ENCODE measurements at places on chromosomes 2 and 18. TPM values are rescaled to one million over a fixed set of nuclear protein-coding genes. Genes with fewer than 3 reads are reported as not detected.

- no peaks in the 10 kb centered on the region for H3K4me1 ChIP-seq
- no peaks in the 10 kb centered on the region for H3K36me3 ChIP-seq
- no peak for DNase-seq
- H3K4me3 ChIP-seq: no peak overlapping the region
- H3K27me3 ChIP-seq: no peaks in the 10 kb centered on the region
Observed at GRCh38 chr2:151299920-151300539, 10.6 kb upstream of the NMI start.

Gene TCF23
- not detected for total RNA-seq

Gene C2orf81
- total RNA-seq: 1.6 TPM

Gene GAREM1
- total RNA-seq: 0.86 TPM

GRCh38 chr2:56465491-56465890 lies 281.7 kb downstream of the CCDC85A start:
- H3K27ac ChIP-seq: no peak overlapping the region
- H3K27me3 ChIP-seq: no peaks in the 10 kb centered on the region
- no peaks in the 10 kb centered on the region for H3K36me3 ChIP-seq

- H3K4me1 ChIP-seq: no peaks in the 10 kb centered on the region
- no peak overlapping the region for H3K27ac ChIP-seq
- H3K4me3 ChIP-seq: no peak overlapping the region
- H3K27me3 ChIP-seq: no peaks in the 10 kb centered on the region
- DNase-seq: no peak
Observed at GRCh38 chr18:44410740-44411139, 269.9 kb upstream of the SETBP1 start.

DNA sequence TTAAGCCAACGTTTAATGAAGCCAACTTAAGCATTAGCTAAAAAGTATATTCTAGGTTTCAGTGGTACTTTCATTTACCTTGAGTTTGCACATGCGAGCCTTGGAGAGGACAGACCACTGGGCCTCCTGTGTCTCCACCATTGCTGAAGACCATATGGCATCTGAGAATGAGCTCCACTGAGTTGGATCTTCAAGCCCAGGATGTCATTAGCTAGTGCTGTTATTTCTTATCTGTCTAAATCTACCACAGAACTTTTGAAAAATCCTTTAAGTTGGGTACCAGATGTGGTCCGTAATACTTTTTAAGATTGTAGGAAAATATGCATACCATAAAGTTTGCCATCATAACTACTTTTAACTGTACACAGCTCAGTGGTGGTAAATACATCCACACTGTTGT lies 161.8 kb downstream of the NCK2 start:
- no peaks in the 10 kb centered on the region for H3K27me3 ChIP-seq
- no peak overlapping the region for H3K4me3 ChIP-seq
- H3K27ac ChIP-seq: no peak overlapping the region
- no peaks in the 10 kb centered on the region for H3K4me1 ChIP-seq
- H3K36me3 ChIP-seq: no peaks in the 10 kb centered on the region

DNA sequence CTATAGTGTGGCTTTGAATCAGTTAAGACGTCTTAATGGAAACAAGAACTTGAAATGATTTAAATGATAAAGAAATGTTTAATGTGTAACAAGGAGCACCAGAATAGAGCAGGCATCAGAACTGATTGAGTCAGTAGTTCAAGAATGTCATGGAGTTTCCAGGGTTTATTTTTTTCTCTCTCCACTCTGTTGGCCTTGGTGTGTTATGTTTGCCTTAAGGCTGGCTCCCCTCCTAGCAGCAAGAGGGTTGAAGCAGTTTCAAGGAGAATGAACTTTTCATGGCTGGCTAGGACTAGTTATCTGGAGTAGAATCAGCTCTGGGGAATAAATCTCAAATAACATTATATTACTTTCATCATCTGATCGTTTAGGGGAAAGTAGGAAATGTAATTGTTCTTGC lies 13.4 kb upstream of the GLS start:
- H3K36me3 ChIP-seq: no peaks in the 10 kb centered on the region
- no peaks in the 10 kb centered on the region for H3K27me3 ChIP-seq
- no peak overlapping the region for H3K4me3 ChIP-seq
- no peaks in the 10 kb centered on the region for H3K4me1 ChIP-seq
- DNase-seq: no peak

GRCh38 chr2:168992591-168993349 lies 38.4 kb downstream of the ABCB11 start:
- no peaks in the 10 kb centered on the region for H3K27me3 ChIP-seq
- H3K27ac ChIP-seq: no peak overlapping the region

Gene SMYD5
- total RNA-seq: 47.1 TPM

Gene ICOS
- total RNA-seq: not detected

Gene C1QL2
- total RNA-seq: not detected

- no peaks in the 10 kb centered on the region for H3K36me3 ChIP-seq
- no peaks in the 10 kb centered on the region for H3K27me3 ChIP-seq
- no peak overlapping the region for H3K4me3 ChIP-seq
- no peak for DNase-seq
- no peaks in the 10 kb centered on the region for H3K4me1 ChIP-seq
- no peak overlapping the region for H3K27ac ChIP-seq
Observed at GRCh38 chr2:85861180-85861579, 27.6 kb downstream of the ST3GAL5 start.

DNA sequence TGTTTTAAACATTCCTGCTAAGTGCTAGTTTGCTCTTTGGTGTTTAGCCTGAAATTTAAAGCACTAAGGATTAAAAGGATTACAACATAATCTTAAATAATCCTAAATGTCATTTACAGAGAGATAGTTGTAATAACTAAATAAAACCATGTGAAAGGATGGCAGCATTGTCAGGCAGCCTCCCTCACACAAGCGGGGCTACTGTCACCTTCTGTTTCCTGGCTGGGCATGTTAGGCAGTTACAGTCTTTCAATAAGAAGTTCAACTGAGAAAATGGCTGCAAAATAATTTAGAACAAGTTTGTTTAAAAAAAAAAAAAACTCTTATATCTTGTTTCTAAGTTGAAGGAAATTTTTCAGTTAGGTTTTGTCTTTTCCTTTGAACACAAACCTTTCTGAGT lies 124.9 kb downstream of the ARHGAP15 start:
- H3K27me3 ChIP-seq: peaks cover 44% of the 10 kb centered on the region
- peaks cover 4% of the 10 kb centered on the region for H3K4me1 ChIP-seq
- no peak overlapping the region for H3K27ac ChIP-seq
- no peaks in the 10 kb centered on the region for H3K36me3 ChIP-seq
- DNase-seq: no peak

- H3K27ac ChIP-seq: no peak overlapping the region
- DNase-seq: no peak
- H3K4me1 ChIP-seq: peaks cover 6% of the 10 kb centered on the region
- H3K4me3 ChIP-seq: no peak overlapping the region
Observed at GRCh38 chr18:45330170-45330594, 285.1 kb upstream of the SLC14A2 start.

DNA sequence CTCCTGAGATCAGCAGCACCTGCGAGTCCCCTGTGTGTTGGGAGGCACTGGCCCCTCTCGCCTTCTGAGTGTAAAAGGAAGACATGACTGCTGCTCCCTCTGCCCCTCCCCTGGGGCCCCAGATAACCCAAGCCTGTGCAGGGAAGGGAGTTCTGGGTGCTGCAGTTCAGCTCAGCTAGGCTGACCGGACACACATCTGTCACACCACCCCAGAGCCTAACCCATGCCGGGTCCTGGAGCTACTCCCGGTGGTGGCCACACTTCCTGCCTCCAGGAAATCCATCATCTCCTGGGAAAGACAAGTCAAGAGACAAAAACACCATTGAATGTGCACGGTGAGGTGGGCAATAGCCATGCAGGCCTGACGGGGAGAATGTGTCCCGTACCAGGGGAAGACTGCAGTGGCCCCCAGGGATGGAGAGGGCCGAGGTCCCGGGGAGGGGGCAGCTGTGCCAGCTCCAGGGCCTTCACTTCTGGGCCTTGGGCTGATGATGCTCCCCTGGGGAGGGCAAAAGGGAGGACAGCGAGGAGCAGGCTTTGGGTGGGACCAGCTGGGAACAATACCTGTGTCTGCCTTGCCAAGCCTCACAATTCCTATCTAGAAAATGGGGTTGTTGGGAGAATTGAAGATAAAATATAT lies 210.6 kb downstream of the TFCP2L1 start:
- peaks cover 22% of the 10 kb centered on the region for H3K4me1 ChIP-seq
- no peak for DNase-seq
- H3K4me3 ChIP-seq: no peak overlapping the region
- H3K27me3 ChIP-seq: no peaks in the 10 kb centered on the region
- no peak overlapping the region for H3K27ac ChIP-seq

Gene MC5R
- total RNA-seq: not detected

Gene LAMA3
- total RNA-seq: 224 TPM

- no peaks in the 10 kb centered on the region for H3K27me3 ChIP-seq
- no peaks in the 10 kb centered on the region for H3K4me1 ChIP-seq
- no peak for DNase-seq
- H3K27ac ChIP-seq: no peak overlapping the region
- no peaks in the 10 kb centered on the region for H3K36me3 ChIP-seq
Observed at GRCh38 chr2:80335411-80335810, 30.9 kb upstream of the LRRTM1 start.

DNA sequence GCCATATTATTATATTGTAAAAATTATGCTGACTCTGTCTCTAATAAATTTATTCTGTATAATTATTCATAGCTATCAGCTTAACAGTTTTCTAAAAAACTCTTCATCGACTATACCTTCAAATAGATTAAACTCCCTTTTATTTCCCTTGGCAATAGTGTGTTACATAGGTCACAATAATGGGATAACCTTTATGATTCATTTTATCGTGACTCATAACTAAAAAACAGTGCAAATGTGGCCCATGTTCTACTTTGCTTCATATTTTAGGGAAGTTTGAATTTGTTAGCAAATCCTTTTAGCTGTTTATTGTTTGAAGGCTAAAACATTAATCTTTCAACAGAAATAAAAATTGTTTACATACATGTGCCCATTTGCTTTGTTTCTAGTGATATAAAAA lies 783.2 kb upstream of the CDH2 start:
- H3K4me3 ChIP-seq: no peak overlapping the region
- H3K27me3 ChIP-seq: no peaks in the 10 kb centered on the region
- H3K27ac ChIP-seq: no peak overlapping the region

DNA sequence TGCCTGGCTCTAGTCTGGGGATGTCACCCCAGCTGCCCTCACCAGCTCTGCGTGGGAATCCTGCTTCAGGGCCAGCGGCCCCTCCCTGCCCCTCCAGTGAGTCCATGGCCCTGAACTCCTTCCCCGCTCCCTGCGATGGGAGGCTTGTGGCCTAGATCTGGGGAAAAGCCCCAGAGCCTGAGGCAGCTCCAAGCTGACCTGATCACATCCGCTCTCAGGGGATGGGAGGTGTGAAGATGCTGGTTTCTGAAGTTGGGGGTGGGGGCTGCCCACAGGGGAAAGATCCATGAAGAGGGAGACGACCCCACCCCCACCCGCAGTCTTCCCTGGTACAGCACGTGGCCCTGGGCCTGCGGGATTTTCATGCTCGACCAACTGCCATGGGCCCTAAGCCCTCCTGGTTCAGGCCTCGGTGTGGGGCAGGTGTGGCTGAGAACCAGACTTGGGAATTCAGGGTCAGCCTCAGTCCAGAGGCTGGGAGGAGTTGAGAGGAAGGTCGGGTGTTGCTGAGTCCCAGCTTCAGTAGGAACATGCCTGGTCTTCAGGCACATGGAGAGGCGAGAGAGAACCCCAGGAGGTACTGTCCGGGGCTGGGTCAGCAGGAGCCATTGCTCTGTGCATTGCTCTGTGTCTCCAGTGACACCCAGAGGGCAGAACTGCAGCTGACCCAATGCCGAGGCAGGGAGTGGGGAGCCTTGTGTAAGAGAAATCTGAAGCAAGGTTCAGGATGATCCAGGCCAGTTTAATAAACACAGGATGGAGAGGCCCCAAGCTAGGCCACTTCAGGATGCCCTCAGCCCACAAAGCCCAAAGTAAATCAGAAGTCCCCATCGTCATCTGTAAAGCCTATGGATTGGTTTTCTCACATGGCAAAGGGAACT lies 115.1 kb downstream of the CAPN13 start:
- no peaks in the 10 kb centered on the region for H3K36me3 ChIP-seq
- no peak overlapping the region for H3K27ac ChIP-seq
- DNase-seq: peak; percentile 29
- H3K4me3 ChIP-seq: no peak overlapping the region
- no peaks in the 10 kb centered on the region for H3K27me3 ChIP-seq

DNA sequence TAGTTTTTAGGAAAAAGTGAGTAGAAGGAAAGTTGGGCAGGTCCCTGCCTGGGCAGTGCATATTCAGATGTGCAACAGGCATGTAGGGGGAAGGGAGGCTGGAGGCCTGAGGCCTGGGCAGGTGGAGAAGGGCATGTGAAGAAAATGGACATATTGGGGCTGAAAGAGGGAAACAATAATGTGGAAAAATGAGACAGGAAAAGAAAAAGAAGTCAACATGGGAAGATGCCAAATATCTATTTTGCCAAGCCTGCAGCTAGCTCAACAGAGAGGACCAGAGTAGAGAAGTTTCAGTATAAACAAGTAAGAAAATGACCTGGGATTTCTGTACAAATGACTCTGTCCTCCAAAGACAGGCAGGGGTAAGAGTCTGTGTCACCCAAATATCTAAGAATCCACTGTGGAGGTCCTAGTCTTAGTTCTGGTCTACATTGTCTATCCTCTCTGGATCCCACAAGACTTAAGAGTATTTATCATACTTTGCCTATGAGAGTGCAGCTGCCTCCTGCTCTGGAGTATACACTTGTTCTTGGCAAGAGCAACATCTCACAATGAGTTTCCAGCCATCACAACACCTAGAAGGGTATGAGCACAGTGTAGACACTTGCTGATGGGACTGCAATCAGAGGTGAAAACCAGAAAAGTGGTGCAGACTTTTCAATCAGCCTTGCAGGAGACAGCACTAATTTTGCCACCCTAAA lies 80.2 kb downstream of the CLHC1 start:
- H3K4me3 ChIP-seq: no peak overlapping the region
- no peak for DNase-seq
- no peaks in the 10 kb centered on the region for H3K36me3 ChIP-seq
- no peak overlapping the region for H3K27ac ChIP-seq
- H3K4me1 ChIP-seq: peaks cover 53% of the 10 kb centered on the region
- no peaks in the 10 kb centered on the region for H3K27me3 ChIP-seq

GRCh38 chr2:217273162-217273561 lies 413.3 kb upstream of the TNP1 start:
- peaks cover 17% of the 10 kb centered on the region for H3K4me1 ChIP-seq
- no peak for DNase-seq
- no peak overlapping the region for H3K4me3 ChIP-seq
- no peak overlapping the region for H3K27ac ChIP-seq
- H3K36me3 ChIP-seq: no peaks in the 10 kb centered on the region

Gene STPG4
- total RNA-seq: not detected

DNA sequence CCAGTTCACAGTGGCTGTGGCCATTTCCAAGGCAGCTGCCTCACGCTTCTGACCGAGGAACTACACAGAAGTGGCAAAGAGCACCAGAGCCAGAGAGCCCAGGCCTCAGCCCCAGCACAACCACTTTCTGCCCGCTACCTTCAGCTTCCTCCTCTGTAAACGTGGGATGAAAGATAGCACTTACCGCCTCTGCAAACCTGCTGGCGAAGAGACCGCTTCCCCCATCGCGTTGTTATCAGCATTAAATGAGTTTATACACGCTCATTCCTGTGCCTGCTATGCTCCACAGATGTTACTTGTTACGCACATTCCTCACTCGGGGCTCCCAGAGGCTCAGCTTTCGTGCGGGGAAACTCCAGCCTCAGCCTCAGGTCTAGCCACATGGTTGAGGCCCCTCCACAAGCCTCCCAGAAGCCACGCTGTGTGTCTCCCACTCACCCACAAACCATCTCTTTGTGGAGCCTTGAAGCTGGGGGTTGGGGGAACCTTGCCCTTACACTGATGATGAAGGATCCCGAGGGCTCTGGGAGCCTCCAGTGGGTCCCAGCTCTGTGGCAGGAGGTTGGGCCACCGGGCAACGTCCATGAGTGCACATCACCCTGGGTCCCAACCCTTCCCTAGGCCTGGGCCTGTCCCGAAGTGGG lies 63.3 kb upstream of the SMAD7 start:
- DNase-seq: no peak
- no peaks in the 10 kb centered on the region for H3K27me3 ChIP-seq
- no peak overlapping the region for H3K4me3 ChIP-seq
- peaks cover 11% of the 10 kb centered on the region for H3K4me1 ChIP-seq
- H3K27ac ChIP-seq: no peak overlapping the region
